Activated CD8-positive, alpha-beta memory T cell treated with anti-CD3 and anti-CD28 coated beads, Interleukin-2, amount 50 U/mL, for 4 hours (primary cell): ENCODE measurements at places on chromosomes 7 and 10.

DNA sequence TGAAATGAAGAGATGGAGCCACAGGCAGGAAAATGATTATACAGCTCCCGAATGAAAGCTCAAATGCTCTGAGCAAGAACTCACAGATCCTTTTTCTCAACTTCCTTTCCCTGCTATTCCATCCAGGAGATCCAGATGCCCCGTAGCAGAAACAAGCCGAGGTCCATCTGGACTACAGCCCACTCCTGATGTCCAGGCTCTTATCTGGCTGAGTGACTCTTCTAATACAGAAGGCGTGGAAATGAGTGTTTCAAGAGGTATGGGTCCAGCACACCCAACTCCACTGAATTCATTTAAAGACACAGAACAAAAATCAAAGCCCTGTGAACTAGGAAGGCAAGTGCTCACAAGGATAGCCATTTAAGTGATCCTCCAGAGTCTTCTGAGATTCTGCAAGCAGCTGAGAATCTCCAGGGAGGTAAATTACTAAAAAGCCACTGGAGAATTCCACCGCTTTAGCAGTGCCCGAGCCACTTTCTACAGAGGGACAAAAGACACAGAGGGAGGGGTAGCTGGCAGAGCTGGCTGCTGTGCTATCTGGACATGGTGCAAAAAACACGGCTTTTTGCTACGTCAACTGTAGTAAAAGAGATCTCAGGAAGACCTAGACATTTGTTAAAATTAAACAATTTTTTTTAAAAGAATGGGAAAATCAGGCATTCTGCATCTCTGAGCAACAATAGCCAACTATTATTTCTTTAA is 24.5 kb downstream of the FAM171A1 start:
- DNase-seq, result no peak

GRCh38 chr7:50393547-50394252 is 56.5 kb downstream of the FIGNL1 start:
- DNase-seq, result peak; percentile 50

DNA sequence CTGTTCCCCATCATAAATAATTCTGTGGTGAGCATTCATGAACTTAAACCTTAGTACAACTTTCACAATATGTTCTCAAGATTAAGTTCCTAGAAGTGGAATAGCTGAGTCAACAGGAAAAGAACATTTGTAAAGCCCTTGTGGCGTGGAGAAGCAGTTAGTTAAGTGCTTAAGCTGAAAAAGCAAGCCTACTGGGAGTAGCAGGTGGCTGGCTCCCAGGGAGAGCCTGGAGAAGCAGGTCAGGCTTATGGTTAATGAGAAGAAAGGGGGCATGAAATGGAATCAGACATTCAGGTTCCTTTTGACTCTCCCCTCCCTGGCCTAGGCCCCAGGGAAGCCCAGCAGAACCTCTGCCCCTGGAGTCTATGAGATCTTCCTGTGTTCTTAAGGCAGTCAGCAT is 35.3 kb downstream of the VSTM4 start:
- no peak for DNase-seq

DNA sequence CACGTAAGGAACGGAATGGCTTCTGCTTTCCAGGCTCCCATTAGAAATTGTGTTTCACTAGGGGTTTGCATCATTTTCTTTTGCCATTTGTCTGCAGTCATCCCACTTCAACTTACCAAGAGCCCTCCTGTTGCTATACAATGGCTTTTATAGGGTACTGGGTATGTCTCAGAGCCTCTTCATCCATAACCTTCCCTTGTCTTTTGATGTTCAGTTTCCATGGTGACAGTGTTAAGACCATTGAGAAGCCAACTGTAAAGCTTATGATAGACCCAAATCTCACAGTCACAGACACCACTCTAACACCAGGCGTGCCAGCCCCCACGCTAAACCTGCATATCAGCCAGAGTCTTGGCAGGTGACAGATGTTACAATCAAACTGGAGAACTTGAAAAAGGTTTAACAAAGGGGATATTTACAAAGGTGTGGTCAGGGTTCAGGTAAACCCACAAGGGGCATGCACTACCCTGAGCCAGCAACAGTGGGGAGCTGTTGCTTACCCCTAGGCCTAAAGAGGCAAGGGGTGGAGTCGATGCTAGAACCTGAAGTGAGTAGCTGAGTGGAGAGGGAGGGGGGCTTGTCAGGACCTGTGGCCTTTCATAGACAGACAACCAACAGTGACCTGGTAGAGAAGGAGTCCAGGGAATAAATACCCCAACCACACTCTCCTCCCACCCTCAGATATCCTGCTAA is 53.2 kb upstream of the ABLIM1 start:
- DNase-seq, result no peak

GRCh38 chr7:94054130-94054529 is 50.0 kb upstream of the BET1 start:
- DNase-seq, result no peak

- no peak for DNase-seq
Measured at GRCh38 chr10:30125496-30125895, 66.1 kb upstream of the JCAD start.

DNA sequence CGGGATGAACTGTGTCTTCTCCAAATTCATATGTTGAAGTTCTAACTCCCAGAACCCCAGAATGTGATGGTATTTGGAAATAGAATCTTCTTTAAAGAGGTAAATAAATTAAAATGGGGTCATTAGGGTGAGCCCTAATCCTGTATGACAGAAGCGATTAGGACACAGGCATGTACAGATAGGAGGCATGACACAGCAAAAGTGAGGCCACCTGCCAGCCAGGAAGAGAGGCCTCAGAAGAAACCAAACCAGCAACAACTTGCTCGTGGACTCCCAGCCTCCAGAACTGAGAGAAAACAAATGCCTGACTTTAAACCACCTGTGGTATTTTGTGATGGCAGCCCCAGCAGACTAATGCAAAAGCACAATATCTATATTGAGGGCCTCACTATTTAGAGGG is 214.3 kb downstream of the NEBL start:
- DNase-seq, result no peak

- no peak for DNase-seq
Measured at GRCh38 chr7:157975401-157976372, 611.9 kb downstream of the PTPRN2 start.

DNA sequence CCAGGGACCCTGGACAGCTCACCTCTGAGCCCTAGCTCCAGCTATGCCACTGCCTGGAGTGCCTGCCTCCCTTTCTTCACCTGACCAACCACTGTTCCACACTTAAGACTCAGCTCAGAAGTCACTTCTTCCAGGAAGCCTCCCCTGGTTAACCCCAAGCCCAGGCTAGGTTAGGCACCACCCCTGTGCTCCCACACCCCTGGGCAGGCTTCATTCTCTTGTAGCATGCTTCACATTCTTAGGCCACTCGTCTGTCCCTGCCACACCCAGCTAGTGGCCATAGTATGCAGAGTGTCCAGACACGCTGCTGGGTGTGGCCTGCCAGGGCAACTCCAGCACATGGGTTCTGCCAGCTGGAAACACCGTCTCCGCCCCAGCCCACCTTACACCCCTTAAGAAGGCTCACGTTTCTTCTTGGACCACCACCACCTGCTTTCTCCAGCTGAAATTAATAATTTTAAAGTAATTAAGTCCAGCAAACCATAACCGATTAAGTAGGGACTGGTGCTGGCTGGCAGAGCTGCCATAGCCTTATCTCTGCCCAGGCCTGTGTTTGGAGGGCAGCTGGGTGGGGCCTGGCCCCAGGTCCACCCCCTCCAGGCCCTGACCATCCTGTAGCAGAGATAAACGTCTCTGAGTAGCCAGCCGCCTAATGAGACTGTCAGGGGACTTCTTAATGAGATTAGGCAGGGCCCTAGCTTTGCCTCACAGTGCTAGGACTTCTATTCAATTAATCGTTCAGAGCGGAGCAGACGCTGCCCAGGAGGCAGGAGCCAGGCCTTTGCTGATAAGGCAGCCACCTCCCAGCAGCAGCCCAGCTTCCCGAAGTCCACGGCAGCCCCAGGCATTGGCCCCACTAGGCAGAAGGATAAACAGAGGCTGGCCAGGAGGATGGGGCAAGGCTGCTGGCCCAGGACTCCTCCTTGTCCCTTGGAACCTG is 20.5 kb downstream of the GRID1 start:
- DNase-seq, result no peak
